ENCODE measurements at places on chromosomes 16 and 17.

GRCh38 chr17:82376042-82376730 is 4.6 kb downstream of the UTS2R start:
- DNase-seq = no peak

GRCh38 chr17:77405867-77406732 is 265.3 kb downstream of the SEC14L1 start:
- DNase-seq = no peak

- DNase-seq = no peak
Measured at GRCh38 chr17:29007456-29007855, 1.6 kb upstream of the SEZ6 start.

GRCh38 chr16:12575288-12575687 is 228.4 kb downstream of the CPPED1 start:
- DNase-seq = no peak

DNA sequence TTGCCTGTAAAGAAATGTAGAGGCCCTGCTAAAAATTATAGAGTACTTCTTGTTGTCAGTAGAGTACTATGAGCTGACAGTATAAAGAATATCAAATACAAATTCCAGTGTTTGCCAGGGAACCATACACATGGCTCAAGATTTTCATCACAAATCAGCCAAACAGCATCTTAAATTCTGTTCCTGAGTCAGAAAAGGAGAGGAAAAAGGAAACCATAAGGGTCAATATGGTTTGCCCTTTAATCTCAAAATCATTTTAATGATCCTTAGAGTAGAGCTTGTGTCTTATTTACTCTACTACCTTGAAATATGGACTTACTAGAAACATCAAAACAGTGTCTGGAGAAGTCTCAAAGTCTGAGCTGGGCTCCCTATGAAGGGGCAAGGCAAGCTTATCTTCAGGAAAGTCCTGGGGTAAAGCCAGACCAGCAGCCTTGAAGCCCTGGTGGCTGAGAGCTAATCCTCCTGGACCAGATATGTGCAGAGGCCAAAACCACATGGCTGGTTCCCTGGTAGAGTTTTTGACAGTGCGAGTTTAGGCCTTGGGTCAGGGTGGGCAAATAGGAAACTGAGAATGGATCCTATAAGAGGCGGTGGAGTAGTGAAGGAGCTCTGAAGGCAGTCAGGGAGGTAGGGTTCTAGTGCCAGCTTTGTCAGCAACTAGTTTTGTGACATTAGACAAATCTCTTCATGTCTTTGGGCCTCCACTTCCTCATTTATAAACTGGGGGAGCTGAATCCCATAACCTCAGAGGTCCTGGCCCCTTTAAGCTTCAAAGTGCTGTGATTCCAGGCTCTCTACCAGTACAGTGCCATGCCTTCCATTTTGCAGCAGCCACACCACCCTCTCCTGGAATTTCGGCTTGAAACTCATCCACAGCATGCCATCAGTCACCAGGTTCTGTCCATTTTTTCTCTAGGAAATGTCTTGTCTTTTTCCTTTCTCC is 38.9 kb downstream of the MRTFB start:
- no peak for DNase-seq

DNA sequence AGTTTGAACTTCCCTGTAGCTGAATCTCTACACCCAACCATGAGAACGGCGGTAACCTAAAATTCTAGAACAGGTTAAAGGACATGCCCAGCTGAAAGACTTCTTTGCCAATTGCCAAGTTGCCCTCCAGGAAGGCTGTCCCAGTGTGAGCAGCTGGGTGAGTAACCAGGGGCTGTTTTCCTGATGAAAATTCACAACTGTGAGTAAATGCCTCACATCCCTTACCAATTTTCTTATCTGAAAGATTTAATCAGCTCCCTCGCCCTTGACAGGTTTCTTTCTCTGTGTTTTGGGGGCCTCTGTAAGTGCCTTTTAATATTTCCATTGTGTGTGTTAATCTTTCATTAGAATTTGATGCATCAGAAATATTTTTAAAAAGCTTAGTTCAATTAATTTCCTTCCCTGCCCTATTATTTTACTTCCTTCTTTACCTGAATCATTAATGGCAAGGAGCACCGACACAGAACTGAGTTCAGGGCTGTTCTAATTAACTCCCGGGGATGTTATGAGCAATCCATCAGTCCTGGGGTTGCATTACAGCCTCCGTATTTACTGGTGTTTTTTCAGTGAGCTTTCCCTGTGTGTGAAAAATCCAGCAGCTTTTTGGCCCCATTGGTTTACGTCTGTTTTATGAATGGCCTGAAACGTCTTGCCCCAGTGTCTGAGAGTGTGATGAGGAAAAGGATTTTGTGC is 152.9 kb downstream of the CLEC16A start:
- DNase-seq = no peak

DNA sequence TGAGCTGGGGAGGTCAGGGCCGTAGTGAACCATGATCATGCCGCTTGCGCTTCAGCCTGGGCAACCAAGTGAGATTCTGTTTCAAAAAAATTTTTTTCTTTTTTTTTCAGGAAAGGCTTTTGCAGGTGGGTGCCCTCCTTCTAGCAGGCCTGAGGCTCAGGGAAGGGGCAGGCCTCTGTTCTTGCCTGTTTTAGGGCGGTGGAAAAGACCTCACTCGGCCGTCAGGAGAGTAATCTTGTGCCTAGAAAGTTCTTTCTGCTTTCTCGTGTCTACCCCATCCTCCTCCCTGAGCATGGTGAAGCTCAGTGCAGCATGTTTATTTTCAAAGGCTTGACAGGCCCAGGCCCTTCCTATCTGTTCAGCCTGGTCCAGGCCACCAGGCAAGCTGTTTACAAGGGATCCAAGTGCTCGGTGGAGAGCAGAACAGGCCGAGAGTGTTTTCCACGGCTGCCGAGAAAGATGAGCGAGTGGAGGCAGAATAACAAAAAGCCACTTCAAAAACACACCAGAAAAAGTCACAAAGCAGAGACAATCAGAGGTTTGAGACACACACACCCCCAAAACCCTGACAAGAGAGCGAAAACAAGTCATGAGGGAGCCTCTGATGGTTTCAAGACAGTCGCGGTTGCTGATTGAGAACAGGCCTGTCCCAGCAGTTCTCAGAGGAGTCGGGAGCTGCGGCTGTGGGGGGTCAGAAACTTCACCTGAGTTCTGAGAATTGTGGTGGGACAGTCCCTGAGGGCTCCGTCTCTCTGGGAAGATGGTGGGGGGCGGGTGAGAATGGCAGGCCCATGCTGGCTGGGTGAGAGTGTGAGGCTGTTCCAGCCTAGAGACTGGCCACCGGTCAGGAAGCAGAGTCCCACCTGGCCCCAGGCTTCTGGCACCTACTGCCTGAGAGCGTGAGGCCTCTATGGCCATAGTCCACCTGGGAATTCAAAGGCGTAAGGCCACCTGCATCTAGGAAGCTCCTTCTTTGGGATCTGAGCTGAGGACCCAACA is 37.5 kb upstream of the CCR7 start:
- no peak for DNase-seq

DNA sequence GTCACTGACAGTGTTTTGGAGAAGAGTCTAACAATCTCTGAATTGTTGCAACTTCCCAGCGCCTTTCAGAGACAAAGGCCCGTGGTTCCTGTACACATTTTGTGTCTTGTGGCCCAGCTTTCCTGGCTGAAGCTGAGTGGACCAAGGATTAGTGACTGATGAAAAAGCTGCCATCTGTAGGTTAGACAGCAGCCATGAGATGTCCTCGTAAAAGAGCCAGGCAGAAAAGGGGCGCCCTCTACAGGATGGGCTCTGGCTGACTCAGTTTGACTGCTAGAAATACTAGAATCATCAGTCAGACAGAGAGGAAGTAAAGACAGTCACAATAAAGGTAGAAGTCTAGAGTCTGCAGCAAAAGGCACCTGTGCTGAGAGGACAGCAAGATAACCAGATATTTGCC is 26.5 kb upstream of the NF1 start:
- DNase-seq = no peak

- DNase-seq = no peak
Measured at GRCh38 chr16:88503771-88504488, 50.9 kb downstream of the ZFPM1 start.

DNA sequence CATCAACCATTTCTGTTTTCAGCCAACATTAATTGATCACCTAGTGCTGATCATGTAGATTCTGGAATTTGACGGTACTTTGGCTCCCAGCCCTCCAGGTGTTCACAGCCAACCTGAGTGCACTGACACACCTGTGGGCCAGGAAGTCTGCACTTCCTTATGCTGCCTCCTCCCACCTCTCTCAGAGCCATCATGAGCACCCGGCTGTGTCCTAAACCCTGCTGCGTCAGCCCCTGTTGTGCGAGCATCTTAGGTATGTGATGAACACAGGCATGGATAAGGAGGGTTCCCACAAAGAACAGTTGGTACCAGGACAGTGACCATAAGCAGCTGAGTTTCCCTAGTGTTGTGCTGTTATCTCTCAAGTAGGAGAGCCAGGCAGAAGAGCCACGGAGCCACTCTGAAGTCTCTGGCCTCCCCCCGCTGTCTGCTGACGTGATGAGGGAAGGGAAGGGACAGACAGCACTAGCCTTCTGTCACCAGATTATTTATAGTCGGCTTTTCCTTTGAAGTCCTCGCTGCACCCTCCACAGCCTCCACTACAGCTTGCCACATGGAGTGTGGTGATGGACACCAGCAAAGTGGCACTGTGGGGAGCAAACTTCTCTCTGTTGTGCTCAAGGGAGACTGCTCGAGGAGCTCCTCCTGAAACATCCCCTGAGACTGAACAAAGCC is 162.8 kb upstream of the ANKFN1 start:
- no peak for DNase-seq

- no peak for DNase-seq
Measured at GRCh38 chr16:525123-525519, 2.4 kb upstream of the CAPN15 start.

DNA sequence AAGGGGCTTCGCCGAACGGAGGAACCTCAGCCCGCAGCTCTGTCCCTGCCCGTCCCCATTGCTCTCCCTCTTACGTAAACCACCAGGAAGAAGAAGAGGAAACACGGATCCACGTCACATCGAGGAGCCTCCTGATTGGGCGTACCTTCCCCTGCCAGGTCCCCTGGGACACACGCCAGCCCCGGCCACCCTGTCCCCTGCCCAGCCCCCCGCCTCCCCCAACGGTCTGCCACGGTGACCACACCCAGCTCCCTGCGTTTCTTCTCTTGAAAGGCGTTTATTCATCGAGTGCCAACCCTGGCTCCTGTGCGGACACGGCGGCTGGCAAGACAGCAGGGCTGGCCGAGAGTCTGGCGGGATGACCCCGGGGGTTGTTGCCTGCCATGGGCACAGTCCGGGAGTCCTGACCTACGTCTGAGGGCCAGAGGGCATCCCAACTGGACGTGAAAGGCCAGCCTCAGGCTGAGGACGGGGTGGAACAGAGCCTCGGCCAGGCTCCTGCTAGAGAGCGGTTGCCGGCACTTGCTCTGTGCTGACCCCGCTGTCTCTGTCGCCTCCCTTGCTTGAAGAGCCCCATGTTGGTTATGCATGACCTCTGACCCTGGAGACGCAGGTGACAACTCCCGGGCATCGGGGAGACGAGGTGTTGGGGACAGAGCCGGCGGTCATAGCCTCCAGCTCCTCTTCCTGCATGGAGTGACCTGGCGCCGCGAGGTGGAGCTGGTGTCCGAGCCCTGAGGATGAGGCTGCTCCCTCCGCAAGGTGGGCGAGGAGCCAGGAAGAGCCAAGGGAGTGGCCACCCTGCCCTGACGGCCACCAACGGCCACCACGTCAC is 40.5 kb upstream of the ACSF3 start:
- DNase-seq = no peak

DNA sequence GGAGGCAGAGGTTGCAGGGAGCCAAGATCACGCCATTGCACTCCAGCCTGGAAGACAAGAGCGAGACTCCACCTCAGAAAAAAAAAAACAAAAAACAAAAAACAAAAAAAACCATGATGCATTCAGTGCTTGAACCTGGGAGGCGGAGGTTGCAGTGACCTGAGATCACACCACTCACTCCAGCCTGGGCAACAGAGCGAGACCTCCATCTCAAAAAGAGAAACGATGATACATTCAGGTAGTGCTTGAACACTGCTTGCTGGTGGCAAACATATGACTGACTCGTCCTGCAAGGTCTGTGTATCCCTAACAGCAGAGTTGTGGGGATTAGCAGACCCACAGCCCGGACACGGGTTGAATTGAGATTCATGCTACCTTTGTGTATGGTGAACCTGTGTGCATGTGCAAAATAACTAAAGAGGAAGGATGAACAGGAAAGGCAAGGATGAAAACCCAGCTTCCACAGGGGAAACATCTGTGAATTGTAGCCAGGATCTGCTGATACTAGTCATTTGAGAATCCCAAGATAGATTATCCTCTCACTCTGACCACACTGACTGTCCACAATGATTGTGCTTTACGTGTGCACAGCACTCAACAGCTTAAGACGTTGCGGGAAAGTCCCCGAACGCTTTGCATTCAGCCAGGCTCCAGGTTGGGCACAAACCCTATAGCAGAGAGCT is 52.4 kb upstream of the MRPS23 start:
- no peak for DNase-seq

DNA sequence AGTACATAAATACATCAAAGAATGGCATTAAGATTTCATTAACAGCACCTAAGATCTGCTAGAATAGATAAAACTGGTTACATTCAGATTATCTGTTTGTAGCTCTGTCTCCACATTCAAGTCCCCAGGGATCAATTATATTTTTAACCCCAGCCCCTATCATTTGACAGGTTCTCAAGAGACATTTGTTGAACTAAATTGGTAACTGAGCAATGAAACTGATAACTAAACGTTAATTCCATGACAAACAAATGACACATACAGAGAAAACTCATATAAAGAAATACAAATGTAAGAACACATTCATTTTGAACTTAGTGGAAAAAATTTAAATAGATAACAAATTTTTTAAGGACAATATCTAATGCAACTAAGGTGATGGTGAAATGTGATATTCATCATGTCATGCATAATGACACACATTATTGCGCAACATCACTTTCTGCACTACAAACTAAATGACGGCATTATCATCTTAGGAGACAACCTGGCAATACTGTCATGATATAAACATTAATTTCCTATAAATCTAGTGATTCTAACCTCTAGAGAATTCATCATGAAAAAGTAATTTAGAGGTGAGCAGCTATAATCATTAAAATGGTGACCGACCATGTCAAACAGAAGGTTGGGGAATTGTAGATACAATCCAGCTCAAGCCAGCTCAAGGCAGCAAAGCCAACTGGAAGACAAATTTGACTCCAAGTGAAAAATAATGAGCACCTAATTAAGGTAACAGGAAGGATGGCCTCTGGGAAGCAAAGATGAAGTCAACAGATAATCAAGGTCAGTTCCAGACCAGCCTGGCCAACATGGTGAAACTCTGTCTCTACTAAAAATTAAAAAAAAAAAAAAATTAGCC is 9.5 kb downstream of the ARHGAP17 start:
- DNase-seq = no peak

- no peak for DNase-seq
Measured at GRCh38 chr17:69103557-69104233, 38.0 kb downstream of the ABCA6 start.

- no peak for DNase-seq
Measured at GRCh38 chr17:79832218-79833109, 6.8 kb downstream of the CBX4 start.

DNA sequence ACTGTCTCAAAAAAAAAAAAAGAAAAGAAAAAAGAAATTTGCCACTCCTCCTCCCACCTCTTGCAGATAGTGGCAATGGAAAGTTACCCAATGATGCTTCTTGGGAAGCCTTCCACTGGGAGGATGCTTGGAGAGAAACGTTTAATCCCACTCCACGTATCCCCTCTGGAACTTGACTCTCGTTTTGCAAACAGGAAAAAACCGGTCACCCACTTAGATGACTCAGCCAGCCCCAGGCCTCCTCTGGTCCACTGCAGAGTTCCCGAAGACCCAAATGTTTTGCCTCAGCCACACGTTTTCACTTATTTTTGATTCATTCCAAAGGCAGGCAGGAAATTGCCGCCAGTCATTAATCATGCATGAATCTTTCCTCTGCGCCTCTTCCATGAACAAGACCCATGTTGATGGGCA is 9.3 kb upstream of the TNFRSF17 start:
- DNase-seq = peak; percentile 60

Data from suprapubic skin (tissue), 4 donors.